ENCODE measurements at places on chromosomes 5 and 9.

DNA sequence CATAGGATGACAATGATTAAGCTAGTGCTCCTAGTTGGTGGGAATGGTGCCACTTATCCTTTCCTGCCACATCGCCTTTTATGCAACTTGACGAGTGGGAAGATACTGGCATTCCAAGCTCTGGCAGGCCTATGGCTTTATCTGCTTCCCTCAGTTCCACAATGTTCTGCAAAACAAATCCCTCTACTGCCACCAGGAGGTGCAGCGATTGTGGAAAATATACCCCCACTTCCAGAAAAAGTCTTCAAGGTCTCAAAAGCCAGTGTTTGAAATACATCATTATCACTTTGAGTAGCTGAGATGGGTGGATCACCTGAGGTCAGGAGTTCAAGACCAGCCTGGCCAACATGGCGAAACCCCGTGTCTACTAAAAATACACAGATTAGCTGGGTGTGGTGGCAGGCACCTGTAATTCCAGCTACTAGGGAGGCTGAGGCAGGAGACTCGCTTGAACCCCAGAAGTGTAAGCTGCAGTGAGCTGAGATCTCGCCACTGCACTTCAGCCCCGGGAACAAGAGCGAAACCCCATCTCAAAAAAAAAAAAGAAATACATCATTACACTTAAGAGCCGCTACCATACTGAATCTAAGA is 3.4 kb downstream of the CLINT1 start:
- peak; percentile 65 for DNase-seq

GRCh38 chr9:137825324-137825989 is 52.1 kb upstream of the CACNA1B start:
- DNase-seq = no peak

- peak; percentile 56 for DNase-seq
Measured at GRCh38 chr5:95035891-95036685, 248.8 kb downstream of the MCTP1 start.

- no peak for DNase-seq
Measured at GRCh38 chr5:97243353-97243752, 60.3 kb upstream of the RIOK2 start.

DNA sequence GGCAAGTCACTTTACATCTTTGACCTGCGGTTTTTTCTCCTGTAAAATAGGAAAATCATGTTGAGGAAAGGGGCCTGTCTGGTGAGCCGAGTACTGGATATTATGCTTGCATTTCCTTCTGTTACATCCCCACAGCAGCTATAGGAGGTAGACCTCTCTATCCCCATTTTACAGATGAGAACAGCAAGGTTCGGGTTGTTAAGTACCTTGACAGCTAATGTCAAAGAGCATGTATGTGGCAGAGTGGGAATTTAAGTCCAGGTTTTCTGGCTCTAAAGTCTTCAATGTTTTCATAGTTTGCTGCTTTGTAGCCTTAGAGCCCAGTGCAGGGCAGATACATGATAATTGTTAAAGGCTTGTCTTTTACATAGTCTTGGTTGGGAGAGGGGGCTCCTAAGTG is 2.8 kb downstream of the TMEM268 start:
- no peak for DNase-seq

- DNase-seq = no peak
Measured at GRCh38 chr5:149274939-149275338, 3.3 kb downstream of the AFAP1L1 start.

DNA sequence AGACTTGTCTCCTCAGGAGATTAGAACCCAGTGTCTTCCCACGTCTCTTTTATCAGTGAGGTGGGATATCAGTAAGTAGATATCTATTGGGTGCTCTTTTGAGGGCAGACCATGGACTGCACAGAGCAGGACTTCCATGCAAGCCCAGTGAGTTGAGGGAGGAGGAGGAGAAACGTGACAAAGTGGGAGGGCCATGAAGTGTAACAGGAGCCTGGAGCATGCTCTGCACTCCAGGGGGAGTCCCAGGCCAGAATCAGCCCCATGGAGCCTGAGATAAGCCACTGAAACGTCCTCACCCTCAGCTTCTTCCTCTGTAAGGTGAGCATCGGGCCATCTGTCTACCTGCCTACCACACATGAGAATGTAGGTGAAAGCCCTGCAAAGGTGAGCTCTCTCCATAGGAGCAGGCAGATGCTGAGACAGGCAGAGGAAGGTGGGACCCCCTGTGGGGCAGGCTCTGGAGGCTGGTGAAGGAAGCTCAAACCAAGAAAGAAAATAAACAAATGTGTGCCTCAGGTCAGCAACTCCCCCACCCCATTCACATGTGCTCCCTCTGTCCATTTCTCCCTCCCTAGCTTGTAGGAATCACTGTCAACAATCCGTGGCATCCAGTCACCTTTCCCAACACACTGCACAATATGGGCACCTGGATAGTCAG is 87.4 kb downstream of the NRG2 start:
- peak; percentile 7 for DNase-seq

- DNase-seq = no peak
Measured at GRCh38 chr5:126100767-126101166, 322.4 kb upstream of the GRAMD2B start.

DNA sequence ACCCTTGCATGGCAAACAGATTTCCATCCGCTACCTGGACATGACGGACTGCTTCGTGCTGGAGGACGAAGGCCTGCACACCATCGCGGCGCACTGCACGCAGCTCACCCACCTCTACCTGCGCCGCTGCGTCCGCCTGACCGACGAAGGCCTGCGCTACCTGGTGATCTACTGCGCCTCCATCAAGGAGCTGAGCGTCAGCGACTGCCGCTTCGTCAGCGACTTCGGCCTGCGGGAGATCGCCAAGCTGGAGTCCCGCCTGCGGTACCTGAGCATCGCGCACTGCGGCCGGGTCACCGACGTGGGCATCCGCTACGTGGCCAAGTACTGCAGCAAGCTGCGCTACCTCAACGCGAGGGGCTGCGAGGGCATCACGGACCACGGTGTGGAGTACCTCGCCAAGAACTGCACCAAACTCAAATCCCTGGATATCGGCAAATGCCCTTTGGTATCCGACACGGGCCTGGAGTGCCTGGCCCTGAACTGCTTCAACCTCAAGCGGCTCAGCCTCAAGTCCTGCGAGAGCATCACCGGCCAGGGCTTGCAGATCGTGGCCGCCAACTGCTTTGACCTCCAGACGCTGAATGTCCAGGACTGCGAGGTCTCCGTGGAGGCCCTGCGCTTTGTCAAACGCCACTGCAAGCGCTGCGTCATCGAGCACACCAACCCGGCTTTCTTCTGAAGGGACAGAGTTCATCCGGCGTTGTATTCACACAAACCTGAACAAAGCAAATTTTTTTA is 242.9 kb downstream of the MARCHF11 start:
- no peak for DNase-seq

Measured in OCI-M1 (cell line).